ENCODE measurements at places on chromosomes 1 and 21.

DNA sequence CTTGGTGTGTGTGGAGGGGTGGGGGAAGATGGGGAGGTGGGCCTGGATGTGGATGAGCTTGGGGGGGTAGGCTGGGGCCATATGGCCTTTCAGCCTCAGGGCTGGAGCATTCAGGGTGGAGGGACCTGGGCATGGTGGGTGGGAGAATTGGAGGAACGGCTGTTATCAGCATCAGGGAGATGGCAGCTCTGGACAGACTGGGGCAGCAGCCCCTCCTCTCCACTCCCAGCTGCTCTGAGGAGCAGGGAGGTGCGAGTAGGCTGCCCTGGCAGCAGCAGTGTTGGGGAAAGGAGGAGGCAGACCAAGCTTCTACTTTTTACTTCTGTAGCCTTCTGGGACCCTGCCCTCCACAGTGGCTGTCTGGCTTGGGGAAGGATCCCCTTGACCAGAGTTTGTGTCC, 10.2 kb downstream of the PPFIA4 start:
- DNase-seq: no peak

GRCh38 chr21:45142469-45143308, 68.3 kb downstream of the ADARB1 start:
- DNase-seq: peak; percentile 75

DNA sequence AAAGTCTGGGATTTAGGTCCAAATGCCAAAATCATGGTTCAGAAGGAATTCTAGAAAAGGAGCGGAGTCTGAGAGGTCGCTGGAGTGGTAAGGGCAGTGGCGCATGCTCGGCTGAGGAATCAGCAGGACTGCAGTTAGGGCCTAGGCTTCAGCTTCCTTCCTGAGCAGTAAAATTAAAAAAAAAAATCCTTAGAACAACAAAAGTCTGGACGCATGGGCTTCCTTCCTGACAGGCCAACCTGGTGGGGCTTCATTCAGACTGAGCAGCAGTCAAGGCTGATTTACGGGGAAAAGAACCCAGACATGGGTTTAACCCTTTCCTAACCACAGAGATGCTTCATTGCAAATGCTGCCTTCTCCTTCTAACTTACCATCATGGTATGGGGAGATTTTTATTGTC, 17.1 kb downstream of the RNF220 start:
- no peak for DNase-seq

DNA sequence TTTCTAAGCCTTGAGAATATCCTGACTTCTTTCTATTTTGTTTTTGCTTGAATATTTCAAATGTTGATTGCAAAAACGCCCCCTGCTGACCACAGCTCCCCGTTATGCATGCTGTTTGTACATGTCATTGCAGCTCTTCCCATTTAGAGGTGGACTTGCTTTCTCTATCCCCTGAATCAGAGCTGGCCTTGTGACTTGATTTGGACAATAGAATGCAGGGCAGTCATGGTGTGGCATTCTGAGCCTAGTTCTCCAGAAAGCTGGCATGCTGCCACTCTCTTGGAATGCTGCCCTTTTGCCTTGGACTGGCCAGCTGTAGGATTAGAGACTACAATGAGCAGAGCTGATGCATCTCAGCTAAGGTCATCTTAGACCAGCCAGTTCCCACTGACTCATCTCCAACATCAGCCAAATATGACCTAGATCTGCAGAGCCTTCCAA, 1561.5 kb downstream of the MRPL39 start:
- peak; percentile 79 for DNase-seq

- DNase-seq: no peak
Measured at GRCh38 chr1:107793896-107794453, 171.0 kb downstream of the VAV3 start.

- DNase-seq: no peak
Measured at GRCh38 chr1:200154069-200154767, 126.7 kb downstream of the NR5A2 start.

DNA sequence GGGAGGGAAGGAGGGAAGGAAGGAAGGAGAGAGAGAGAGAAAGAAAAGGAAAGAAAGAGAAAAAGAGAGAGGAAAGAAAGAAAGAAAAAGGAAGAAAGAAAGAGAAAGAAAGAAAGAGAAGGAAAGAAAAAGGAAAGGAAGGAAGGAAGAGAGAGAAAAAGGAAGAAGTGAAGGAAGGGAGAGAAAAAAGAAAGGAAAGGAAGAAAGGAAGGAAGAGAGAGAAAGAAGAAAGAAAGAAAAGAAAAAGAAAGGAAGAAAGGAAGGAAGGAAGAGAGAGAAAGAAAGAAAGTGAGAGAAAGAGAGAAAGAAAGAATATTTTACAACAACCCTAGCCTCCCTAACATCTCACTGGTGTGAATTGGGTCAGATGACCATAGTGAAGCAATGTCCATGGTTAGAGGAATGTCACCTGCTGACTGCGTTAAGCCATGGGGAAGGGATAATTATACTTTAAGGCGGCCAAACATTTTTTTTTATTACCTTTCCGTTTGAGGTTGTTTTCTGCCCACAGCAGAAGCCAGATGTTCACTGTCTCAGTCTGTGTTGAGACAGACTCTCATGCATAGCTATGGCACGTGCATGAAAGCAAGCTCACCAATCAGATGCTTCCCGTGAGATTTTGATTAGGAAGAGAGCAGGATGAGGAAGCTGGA, 76.4 kb downstream of the SNRPE start:
- DNase-seq: no peak

DNA sequence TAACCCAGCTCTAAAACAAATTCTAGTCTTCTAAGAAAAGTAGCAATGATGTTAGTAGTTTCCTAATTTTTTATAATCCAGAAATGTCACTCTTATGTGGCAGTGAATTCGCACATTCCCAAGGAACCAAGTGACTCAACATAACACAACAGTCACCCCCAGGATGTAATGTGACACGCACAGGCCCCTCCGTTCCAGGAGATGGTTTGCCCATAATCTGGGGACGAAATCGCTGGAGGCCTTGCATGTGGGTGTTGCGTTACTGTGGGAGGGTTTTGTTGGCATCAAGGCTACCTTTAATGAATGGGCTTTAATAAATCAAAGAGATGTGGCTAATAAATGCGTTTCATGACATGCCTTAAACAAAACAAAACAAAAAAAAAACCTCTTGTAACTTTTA, 50.9 kb downstream of the EVA1C start:
- no peak for DNase-seq

Data from fibroblast of upper back skin (primary cell).